BJ (cell line): ENCODE measurements at places on chromosomes 13 and 19.

GRCh38 chr13:76512721-76513145 is 373.5 kb downstream of the KCTD12 start:
- DNase-seq: peak; percentile 63

DNA sequence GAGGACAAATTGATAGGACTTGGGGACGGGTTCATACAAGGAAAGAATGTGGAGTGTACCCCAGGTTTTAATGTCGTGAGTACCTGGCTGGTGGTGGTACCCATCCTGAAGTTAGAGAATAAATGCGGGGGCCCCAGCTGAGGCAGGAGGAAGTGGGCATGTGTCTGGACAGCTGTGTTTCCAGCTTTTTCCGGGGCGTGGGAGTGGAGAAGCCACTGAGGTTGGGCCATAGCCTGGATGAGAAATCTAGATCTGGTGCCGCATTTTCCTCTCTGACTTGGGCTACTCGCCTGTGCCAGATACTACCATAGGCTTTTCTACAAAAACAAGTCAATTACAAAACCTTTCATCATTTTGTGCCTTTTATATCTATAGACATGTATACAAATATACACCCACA is 147.4 kb downstream of the STK24 start:
- no peak for DNase-seq

DNA sequence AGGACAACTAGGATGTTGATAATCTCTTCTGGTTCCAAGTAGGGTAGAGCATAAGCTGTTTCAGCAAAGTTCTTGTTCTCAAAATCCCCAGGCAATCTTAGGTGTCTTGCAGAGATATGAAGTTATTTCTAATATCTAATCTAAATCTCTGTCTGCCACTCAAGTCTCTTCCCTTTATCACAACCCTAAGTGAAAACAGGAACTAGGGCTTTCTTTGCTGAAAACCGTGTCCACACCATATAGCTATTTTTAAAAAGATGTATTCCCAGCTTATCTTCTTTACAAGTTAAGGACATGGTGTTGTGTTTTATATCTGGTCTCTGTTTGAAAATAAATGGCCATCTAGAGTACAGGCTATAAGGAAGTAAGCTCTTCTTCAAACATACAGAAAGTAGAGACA is 11.3 kb upstream of the RNASEH2B start:
- no peak for DNase-seq

GRCh38 chr13:44974056-44974793 is 15.0 kb downstream of the NUFIP1 start:
- no peak for DNase-seq

- DNase-seq: peak; percentile 74
These were observed 38.2 kb downstream of the ARRDC2 start for GRCh38 chr19:18046059-18046718.

- DNase-seq: no peak
These were observed 18.9 kb upstream of the ZNF14 start for GRCh38 chr19:19751846-19752245.

DNA sequence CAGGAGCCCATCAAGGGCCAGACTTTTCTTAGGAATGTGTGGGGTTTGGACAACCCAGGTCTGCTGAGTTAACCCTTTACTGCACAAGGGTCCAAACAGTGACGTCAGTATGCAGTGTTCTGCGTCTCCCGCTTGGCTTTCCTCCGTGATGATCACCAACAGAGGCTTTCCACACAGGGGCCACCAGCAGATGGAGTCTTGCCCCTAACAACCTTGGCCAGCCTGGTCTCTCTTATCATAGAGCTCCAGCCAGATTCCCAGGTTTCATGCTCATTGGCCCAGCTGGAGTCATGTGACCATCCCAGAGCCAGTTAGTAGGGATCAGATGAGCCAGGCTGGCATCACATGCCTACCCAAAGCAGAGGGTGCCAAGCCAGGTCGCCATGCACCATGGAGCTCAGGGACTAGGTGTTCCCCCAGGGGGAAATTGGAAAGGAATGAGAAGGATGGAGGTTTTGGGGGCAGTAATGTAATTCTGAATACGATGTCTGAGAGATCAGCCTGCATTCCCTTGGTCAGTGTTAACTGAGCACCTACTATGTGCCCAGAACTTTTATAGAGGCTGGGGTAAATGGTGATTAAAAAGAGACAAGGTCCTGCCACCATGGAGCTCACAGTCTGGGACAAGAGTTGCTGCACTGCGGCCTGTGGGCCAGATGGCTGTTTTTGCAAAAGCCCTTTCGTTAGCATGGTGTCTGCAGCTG is 61.2 kb downstream of the MYH14 start:
- DNase-seq: no peak

- no peak for DNase-seq
These were observed 201.3 kb downstream of the TEX29 start for GRCh38 chr13:111521691-111522229.

- DNase-seq: no peak
These were observed 194.5 kb downstream of the DACH1 start for GRCh38 chr13:71672512-71672911.

GRCh38 chr19:32661318-32661717 is 13.7 kb downstream of the ANKRD27 start:
- DNase-seq: no peak

DNA sequence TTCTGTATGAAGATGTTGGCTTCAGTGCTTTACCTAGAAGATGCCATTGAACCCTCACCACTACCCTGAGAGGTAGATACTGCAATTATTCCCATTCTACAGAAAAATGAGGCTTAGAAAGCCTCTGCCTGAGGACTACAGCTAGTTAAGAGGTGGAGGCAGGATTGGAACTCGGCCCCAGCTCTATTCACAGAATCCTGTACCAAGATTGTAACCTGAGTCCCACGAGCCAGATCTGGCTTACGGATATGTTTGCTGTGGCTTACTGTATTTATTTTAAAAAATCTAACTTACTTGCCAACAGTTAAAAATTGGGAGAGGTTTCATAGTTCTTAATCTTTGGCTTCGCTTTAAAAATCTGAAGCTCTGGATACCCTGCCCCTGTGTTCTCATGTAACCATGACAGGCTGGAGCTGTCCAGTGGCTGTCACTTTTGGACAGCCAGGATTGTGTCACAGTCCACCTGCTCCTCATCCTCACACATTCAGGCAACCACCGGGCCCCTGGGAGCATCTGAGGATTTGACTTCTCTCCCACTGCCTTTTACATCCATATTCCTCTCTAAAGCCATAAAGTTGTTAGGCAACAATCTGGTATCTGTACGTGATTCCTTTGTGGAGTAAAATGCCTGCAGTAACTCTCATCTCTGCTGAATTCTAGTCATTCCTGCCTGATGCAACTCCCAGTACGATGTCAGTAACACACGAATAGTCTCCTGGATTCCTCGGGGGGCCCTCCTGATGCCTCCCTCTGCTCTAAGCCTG is 160.8 kb upstream of the SERP2 start:
- DNase-seq: no peak

GRCh38 chr19:41226053-41226873 is 7.2 kb downstream of the AXL start:
- peak; percentile 26 for DNase-seq

- DNase-seq: peak; percentile 96
These were observed 59.6 kb downstream of the MYO9B start for GRCh38 chr19:17135001-17135853.

GRCh38 chr13:107374038-107374437 is 806.1 kb upstream of the ARGLU1 start:
- no peak for DNase-seq

DNA sequence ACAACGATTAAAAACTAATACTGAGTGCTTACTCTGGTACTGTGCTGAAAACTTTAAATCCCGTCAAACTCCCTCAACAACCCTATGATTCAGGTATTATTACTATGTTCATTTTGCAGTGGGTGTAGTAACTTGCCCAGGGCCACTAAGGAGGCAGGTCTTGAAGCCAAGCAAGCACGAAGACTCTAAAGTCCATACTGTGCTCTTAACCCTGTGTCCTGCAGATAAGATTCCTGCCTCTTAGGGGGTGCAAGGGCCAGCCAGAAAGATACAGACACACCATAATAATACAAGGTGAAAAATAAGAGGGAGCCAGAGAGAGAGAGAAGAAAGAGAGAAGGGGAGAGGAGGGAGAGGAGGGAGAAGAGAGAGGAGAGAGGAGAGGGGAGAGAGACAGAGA is 95.5 kb downstream of the CDADC1 start:
- DNase-seq: no peak

GRCh38 chr19:58355908-58356765 is 2.8 kb upstream of the A1BG start:
- no peak for DNase-seq

DNA sequence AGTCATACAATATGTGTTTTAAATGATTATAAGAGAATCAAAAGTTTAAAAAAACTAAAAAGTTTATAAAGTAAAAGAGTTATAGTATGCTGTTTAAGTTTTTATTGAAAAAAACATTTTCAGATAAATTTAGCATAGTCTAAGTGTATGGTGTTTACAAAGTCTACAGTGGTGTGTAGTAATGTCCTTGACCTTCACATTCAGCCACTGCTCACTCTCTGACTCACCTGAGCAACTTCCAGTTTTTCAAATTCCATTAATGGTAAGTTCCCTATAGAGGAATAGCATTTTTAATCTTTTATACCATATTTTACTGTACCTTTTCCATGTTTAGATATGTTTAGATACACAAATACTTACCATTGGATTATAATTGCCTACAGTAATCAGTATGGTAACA is 842.4 kb upstream of the KLHL1 start:
- DNase-seq: no peak

DNA sequence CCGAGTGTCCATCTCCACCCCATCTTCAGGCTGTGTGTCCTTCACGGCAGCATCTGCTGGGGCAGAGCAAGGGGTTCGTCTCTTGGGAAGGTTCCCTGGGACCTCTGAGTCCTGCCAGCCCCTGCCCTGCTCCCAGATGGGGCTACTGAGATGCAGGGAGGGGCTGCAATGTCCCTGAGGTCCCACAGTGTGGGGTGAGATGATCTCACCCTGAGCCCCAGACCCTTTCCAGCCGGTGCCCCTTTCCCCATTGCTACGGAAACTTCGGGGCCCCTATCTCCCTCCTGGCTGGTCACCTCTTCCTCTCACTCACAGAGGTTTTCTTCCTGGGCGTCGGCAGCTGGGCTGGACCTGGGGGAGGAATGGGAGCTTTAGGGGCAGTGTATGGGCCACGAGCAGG is 5.0 kb downstream of the LILRB2 start:
- no peak for DNase-seq

DNA sequence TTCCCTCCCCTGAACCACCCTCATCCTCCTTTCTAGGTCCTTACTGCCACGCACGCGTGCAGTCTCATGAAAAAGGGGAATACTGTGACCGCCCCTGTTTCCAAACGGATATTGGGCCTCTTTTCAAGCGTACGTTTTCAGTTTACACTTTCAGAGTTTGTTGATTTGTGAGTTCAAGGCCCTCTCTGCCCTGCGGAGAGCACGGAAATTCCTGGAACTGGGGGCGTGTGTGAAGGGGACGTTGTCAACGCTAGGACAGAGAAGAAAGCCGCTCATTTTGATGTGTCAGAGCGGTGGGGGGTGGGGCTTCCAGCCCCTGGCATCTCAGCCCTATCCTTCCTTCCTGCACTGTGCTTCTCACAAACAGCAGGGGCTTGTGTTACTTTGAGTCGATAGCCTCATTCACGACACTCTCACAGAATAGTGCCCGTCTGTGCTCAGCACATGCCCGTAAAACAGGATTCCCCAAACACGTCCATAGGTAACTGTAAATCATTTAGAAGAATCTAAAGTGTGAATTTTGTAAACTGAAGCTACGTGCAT is 137.6 kb upstream of the PEG3 start:
- no peak for DNase-seq

DNA sequence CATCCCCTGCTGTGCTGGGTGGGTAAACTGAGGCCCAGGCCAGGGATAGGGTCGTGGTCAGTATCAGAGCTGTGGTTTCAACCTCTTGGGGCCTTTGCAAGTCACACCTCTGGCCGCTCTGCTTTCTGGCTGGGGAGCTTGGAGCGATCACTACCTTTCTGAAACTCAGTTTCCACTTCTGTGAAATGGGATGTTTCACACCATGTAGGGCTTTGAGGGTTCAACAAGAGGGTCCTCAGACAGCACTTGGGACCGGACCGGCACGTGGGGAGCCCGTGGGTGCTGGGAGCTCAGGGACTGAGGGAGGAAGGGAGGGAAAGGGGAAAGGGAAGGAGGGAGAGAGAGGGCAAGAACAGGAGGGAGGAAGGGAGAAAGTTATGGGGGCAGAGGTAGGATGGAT is 21.1 kb downstream of the PGLS start:
- DNase-seq: no peak

DNA sequence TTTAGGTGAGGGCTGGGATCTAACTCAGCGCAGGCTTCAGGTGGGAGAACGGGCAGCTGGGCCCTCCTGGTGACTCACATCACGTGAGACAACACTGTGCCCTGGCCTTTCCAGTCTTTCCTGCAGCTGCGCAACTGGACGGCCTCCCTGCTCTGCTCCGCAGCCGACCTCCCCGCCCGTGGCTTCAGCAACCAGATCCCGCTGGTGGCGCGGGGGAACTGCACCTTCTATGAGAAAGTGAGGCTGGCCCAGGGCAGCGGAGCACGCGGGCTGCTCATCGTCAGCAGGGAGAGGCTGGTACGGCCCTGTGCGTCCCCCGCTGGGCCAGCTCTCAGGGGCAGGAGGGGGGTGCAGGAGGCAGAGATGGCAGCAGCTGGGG is 8.8 kb downstream of the SPPL2B start:
- DNase-seq: no peak

DNA sequence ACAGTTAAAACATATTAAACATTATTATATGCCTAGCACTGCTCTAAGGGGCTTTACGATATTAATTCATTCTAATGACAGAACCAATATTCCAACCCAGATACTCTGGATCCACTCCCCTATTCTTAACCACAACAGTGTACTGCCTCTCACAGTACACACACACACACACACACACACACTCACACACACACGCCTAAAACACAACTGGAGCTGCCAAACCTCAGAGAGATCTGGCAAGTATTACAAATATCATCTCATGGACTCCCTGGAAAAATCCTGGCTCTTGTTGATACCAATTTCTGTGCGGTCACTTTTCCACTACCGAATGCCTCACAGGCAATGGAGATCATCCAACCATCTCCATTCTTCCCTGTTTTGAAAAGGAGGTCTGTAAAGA is 1.3 kb downstream of the ZNF780A start:
- DNase-seq: no peak

GRCh38 chr13:114319441-114319913 is 5.2 kb downstream of the CHAMP1 start:
- peak; percentile 86 for DNase-seq

DNA sequence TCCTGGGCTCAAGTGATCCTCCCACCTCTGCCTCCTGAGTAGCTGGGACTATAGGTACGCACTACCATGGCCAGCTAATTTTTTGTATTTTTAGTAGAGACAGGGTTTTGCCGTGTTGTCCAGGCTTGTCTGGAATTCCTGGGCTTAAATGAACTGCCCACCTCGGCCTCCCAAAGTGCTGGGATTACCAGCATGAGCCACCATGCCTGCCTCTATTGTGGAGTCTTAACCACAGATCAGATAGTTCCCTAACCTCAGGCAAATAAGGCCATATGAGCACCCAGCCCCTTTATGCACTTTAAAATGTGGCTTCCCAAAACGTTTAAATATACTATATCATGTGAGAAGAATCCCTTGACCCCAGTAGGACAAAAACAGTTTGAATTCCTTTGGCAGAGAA is 16.4 kb downstream of the CNMD start:
- DNase-seq: no peak
